Activated T-cell treated with anti-CD3 and anti-CD28 coated beads, Interleukin-2, amount 50 U/mL, for 24 hours (primary cell): ENCODE measurements at places on chromosomes 16 and 17.
A peak's percentile ranks its signal among the peaks of the same experiment; 100 is the strongest.

- DNase-seq, result no peak
Observed at GRCh38 chr17:17505610-17506171, 9.5 kb upstream of the RASD1 start.

DNA sequence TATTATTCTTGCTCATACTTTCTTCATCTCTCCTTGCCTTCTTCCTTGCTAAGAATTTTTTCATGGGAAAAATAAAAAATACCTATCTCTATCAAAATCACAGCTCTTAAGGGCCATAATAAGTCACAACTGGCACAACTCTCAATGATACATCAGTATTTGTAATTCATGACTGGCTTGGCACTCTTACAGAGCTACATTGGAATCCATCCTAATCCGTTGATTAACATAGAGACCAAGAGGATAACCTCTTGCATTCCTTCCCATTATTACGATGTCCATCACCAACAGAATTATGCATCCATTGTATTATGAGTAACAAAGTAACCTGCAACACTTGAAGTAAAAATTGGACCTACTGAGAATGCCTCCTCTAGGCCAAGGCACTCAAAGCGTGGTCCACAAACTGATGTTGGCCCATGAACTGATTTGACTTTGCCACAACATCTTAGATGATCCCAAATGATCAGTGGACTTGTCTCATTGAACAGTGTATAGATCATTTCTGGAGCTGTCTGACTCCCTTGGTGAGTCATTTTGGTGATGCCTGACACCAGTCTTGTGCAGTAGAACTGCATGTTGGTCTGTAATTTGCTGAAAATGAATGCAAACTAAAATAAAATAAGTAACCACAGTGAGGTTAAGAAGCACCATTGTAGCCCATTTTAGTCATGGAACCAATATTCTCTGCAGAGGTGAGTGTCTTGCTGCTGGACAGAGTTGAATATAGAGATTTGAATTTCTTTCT is 163.2 kb downstream of the AXIN2 start:
- no peak for DNase-seq

GRCh38 chr17:61140081-61140786 is 259.4 kb upstream of the TBX2 start:
- DNase-seq, result no peak

- no peak for DNase-seq
Observed at GRCh38 chr16:77918809-77919707, 103.3 kb upstream of the CLEC3A start.

GRCh38 chr17:17455173-17455572 is 21.6 kb upstream of the MED9 start:
- DNase-seq, result no peak

DNA sequence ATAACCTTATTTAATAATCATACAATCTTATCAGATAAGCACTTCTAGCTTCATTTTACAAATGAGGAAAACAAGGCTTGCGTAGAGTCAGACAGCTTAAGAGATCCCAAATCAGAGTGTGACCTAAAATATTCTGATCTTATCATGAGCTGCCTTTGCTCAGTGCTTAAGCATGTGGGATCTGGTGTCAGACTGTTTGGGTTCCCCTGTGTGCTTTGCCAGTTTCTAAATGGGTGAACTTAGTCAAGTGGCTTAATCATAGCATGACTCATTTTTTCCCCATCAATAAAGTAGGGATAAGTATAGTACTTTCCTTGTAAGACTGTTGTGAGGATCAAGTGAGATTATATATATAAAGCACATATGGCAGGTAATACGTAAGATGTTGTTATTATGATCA is 612.6 kb upstream of the C16orf82 start:
- no peak for DNase-seq

DNA sequence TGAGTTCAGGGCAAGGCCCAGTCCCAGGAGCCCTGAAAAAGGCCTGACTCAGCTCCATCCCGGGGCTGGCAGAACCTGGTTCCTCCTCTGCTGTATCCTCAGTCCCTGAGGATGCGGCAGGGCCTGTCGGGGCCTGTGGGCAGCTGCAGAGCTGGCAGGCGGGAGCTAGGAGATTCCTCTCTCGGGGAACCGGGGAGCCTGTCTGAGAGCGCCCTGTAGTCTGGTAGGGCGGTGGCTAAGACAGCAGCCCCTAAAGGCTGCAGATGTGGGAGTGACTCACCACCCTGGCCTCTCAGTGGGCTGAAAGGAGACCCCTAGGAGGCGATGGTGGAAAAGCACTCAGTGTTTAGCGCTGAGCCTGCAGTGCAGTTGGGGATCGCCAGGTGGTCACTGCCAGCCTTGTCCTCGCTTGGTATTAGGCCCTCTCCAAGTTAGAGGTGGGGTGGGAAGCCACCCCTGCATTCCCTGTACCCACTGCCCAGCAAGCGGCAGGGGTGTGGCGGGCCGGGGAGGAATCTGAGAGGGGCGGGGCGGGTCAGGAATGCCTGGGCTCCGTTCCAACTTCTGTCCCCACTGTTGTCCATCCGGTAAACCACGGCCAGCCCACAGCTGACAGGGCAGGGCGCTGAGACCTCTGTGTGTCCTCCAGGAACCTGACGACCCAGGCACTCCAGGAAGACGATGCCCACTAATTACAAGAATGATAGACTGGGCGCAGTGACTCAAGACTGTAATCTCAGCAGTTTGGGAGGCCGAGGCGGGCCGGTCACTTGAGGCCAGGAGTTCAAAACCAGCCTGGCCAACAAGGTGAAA is 29.5 kb upstream of the CDH1 start:
- no peak for DNase-seq

- DNase-seq, result no peak
Observed at GRCh38 chr17:49783791-49784190, 4.7 kb upstream of the KAT7 start.

DNA sequence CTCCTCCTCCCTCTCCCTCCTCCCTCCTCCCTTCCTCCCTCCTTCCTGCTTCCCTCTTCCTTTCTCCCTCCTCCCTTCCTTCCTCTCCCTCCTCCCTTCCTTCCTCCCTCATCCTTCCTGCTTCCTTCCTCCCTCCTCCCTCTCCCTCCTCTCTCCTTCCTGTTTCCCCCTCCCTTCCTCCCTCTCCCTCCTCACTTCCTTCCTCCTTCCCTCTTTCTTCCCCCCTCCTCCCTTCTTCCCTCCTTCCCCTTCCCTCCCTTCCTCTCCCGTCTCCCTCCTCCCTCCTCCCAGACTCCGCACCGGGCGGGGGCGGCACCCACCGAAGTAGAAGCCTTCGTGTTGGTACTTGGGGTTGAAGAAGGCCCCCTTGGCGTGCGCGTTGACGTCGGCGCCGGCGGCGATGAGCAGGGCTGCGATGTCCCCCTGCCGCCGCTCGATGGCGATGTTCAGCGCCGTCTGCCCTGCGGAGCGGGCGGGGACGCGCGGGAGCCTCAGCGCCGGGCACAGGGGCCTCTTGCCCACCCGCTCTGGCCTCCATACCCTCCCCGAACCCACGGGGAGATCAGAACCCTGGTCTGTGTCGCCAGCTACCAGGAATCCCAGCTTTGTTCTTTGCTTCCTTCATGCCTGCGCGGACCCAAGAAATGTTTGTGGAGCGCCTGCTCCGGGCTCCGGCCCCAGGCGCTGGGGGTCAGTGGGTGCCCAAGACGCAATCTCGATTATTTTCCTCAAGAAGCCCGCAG is 22.2 kb downstream of the TRPV3 start:
- peak; percentile 72 for DNase-seq

- DNase-seq, result peak; percentile 62
Observed at GRCh38 chr17:45784741-45785479, 790 bp downstream of the CRHR1 start.

DNA sequence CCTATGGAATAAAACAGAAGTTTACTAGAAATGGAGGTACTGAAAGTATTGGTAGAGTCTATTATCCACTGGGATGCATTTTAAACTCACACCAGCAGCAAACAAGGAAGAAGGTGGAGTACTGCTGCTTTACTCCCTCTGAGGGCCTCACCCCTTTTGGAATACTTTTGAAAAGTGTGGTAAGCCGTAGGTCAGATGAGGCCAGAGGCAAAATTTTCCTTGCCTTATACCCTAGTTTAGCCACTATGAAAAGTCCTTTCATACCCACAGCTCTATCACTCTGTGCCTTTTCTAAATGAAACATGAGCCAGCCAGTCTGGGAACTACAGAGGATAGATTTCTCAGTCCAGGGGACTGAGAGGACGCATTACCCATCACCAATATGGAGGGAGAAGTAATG is 14.0 kb downstream of the GDE1 start:
- no peak for DNase-seq

DNA sequence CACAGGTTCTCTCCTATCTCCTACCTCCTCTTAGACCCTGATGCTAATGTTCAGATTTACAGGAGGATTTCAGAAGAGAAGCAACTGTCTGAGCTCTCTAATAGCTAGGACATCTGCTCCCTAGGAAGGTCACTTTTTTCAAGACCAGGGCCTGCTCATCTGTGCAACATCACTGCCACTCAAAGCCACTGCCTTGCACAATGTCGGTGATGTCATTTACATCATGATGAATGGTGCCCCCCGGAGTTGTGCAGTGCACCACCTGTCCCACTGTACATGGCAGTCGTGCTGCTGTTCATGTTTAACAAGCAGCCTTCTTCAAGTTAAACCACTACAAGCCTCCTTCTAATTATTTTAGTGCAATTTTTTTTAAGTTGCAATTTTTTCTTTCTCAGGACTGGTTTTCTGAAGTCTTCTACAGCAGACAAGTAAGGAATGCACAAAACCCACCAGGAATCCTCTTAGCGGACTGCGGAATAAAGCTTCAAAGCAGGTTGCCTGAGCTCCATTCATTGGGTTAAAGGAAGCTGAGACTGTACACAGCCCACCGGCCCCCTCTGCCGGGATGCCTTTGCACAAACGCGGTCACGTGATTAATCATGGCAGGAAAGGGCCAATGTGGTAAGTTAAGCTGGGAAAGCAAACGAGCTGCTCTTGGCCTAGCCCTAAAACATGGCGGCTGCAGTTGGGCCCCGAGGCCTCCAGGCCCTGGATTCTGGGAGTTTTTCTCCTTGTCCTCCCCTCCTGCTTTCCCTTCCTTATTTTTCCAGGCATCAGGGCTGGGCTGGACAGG is 74.1 kb downstream of the MYH11 start:
- no peak for DNase-seq

GRCh38 chr16:27110524-27110896 is 43.8 kb downstream of the C16orf82 start:
- DNase-seq, result no peak

DNA sequence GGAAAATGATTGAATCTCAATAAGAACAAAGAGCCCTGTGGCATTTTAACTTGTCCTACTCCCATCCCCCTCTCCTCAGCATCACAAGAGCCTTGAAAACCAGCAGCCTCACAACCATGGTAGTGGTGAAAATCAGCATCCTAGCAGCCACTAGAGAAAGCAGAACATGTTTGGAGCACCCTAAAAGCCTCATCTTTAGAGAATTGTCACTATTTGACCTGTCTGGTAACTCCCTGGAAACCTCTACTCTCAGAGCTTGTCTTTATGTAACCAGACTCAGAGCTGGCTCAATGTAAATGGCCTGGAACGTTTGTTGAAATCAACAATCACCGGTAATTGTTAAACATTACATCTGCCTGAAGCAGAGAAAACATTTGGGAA is 70.8 kb downstream of the MMD start:
- no peak for DNase-seq

DNA sequence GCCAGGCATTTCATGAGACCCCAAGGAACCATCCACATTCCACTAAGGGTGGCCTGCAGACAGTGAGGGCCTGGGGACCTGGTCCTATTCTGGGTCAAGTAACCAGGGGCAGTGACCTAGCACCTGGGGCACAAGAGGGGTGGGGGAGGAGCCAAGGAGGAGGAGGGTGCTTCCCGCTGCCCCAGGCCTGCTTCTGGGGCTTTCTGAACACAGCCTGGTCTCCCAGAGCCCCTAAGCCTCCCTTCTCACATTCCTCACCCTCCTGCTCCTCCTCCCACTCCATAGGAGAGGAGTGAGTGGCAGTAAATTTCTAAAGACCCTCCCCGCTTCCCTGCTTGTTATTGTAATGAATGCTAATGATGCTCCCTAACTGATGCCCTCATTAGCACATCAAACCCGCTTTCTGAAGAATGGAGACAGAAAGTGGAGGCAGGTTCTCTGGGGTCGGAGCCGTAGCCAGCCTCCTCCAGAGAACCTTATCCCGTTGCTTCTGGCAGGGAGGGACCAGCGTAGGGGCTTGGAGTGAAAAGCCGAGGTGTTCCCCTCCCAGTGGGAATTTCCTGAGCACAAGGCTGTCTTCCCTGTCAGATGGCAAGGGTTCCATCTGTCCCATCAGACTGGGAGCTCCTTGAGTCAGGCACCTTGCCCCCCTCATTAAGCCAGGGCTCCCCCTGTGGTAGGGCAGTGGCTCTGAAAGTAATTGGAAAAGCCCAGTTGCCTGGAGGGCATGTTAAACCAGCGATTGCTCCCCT is 3.7 kb upstream of the SRCIN1 start:
- no peak for DNase-seq

- DNase-seq, result no peak
Observed at GRCh38 chr17:40457369-40457768, 14.1 kb downstream of the IGFBP4 start.

DNA sequence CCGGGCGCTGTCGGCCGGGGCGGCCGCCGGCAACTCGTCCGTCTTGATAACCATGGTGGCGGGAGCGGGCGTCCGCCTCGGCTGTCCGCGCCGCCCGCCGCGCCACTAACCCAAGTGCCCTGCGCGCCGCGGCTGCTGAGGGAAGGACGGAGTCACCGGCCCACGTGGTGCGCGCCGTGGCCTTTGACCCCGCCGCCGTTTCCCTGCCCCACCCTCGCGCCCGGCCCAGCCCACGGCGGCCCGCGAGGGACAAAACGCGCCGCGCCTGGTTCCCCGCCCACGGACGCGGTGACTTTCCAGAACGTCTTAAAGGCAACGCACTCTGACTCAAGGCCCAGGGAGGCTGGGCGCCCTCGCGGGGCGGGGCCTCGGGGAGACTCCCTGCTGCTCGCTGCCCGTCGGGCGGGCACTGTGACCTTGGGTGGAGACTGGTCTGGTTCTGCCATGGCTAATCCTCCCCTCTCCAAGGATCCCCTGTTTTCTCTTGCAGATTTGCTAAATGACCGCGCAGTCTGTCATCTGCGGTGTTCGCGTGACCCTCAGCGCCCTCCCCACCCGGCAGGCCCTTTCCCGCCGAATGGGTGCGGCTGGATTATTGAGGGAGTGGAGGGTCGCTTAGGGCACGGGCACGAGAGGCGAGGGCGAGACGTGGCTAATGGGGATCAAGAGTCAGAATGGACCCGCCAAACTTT is at the start of gene CLUH:
TSS of gene CLUH (minus strand) at position 157 of the 692 bp plus-strand sequence. CDS start at position 54, 103 bp downstream.
- peak; percentile 99 for DNase-seq

DNA sequence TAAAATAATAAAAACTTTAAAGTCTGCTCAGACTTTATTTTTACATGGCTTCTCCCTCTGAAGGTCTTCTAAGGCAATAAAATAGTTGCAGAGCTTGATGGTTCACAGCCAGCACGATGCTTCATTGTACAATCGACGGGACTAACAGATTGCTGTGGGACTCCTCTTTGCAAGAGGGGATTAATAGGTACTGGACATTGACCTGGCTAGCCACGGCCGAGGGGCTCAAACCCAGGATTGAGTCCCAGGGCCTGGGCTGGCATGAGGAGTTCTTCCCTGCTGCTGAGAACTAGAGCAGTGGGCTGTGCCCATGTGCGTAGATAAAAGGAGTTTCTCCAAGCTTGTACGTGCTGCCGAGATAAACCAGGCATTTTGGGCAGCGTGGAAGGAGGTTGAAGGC is 23.6 kb upstream of the GAN start:
- DNase-seq, result no peak
